Stomach (tissue), 19 donors: ENCODE measurements at places on chromosomes 12 and 14. TPM values are rescaled to one million over a fixed set of nuclear protein-coding genes. Genes with fewer than 3 reads are reported as not detected.

Gene PTHLH
- total RNA-seq, result not detected

Gene SAMD15
- total RNA-seq, result not detected

Gene CCDC175
- total RNA-seq, result not detected

Gene TBX3
- total RNA-seq, result 11.2 TPM
